ENCODE measurements at places on chromosomes 16 and 17.

DNA sequence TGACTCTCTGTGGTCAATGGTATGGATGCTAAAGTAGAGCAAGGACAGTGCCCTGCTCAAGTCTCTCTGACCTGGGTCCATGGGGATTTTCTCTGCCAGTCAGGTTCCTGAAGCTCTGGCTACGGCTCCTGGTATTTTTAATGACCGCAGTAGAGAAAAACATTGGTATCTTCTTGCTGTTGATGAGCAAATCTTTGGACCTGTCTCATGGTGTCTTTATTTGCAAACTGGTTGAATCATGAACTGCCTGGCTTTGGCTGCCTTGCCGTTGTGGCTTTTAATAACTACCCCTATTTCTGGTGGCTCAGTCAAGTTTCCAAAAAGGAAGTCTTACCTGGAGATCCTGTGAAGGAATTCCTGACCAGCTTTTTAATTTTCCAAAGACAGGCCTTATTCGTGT is 8.7 kb downstream of the FAM234A start:
- DNase-seq, result no peak

- no peak for DNase-seq
Measured at GRCh38 chr17:65704731-65705130, 143.3 kb upstream of the AXIN2 start.

DNA sequence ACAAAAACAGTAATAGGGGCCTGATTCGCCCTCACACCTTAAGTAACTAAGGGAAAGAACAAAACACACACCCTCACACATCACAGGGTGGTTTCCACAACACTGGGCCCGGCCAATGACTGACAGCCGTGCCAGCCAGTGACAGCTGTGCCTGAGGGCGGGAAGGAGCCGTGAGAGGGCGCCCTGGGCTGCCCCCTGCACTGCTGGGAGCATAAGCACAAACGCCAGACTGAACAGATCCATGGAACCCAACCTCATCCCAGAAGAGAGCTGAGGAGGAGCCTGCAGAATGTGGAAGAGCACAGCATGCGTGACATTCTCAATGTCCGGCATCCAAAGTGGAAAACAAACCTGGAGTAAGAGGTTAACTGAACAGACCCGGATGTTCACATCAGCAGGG is 16.0 kb downstream of the CSNK1D start:
- DNase-seq, result no peak

DNA sequence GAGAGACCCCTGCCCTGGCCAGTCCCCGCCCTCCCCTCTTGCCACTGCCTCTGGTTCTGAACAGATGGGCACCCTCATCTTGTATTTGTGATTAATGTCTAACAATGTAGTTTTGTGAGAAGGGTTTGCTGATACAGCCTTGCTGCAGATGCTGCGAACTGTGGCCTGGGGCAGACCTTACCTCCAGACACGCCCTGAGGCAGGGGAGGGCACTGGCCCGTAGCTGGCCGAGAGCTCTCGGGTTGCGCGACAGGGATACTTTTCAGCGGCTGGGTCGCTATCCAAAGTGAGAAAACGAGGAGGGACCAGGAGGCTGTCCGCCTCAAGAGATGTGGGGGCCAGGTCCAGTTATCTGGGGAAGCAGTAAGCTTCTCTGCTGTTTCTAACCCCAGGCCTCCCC is 21.9 kb downstream of the STH start:
- DNase-seq, result no peak
